ENCODE measurements at places on chromosomes 2 and 18.

DNA sequence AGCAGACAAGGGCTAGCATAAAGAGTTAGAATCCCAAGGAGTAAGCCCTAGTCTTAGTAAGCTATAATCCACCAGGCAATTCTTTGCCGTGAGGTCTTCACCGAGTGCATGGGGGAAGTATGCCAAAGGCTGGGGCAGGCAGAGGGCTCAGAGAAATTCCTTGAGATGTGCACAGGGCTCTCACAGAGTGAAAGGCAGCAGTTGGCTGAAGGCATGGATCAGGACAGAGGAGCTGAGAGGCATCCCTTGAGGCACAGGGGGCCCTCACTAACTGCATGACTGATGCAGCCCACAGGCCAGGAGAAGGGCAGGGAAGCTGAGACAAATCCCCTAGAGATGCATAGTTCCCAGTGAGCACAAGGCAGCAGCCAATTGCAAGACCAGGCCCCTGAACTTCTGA lies 34.1 kb downstream of the PTH2R start:
- DNase-seq: no peak

DNA sequence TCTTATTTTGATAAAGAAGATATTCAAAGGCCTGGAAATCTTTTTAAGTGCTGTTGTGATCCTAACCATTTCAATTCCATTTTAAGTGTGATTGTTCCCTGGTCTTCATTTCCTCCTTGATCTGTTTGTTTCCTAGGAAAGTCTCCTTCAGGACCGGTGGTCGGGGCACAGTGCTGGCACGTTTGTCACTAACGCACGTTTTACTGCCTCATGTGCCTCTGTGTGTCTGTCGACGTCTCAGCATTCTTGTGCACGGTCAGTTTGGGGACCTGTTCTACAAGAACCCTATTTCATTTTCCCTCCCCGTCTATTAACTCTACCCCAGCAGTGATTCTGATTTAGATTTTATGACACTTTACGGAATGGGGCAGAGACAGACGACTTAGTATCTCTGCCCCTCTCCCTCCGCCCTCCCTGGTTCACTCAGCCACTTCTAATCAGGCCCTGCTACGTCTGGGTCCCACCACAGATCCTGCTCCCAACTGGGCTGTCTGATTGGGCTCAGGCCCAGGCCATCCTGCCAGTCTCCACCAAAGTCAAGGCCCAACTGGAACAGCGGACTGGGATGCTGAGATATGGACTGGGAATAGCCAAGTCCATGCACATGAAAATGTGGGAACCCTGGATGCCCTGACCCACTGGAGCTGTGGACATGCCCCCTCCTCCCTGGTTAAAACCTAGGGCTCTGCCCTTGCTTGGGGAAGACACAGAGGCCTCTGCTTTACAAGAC lies 95.6 kb downstream of the TWIST2 start:
- no peak for DNase-seq

- no peak for DNase-seq
Observed at GRCh38 chr18:37667836-37668235, 102.2 kb upstream of the CELF4 start.

GRCh38 chr18:3463051-3463450 lies 13.1 kb downstream of the TGIF1 start:
- DNase-seq: no peak

- no peak for DNase-seq
Observed at GRCh38 chr18:78908462-78909260, 71.0 kb upstream of the SALL3 start.

DNA sequence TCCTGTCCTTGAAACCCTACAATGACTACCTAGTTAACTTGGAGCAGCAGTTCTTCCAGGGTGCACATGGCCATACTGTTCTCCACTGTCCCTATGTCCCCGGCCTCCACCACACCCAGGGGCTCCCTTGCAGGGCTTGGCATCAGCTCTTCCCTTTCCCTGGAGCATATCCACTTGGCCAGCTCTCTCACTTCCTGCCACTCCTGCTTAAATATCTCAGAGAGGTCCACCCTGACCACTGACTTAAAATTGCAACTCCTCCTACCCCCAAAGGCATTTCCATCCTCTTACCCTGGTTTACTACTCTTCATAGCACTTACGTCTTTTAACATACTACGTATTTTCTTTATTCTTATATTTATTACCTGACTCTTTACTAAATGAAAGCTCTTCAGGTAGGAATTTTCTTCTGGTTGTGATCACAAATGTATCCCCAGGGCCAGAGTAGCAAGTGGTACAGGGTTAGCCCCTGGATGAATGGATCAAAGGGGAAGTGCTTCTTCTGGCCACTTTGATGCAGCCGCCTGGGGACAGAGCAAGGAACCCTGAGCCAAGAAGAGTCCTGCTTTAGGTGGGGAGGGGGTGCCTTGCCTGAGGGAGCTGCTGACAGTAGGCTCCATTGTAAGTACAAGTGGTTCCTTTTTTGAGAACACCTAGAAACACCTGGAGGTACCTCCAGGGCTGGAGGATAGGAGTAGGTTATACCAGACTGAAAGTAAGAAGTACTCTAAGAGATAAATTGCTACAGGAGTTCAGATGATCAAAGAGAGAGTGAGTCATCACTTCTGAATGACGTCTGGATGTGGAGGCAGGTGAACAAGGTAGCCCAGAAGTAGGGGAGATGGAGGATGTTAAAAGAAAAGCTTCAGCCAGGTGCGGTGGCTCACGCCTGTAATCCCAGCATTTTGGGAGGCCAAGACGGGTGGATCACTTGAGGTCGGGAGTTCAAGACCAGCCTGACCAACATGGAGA lies 82.2 kb downstream of the SOCS6 start:
- DNase-seq: no peak

- no peak for DNase-seq
Observed at GRCh38 chr2:137892739-137893138, 71.5 kb upstream of the HNMT start.

DNA sequence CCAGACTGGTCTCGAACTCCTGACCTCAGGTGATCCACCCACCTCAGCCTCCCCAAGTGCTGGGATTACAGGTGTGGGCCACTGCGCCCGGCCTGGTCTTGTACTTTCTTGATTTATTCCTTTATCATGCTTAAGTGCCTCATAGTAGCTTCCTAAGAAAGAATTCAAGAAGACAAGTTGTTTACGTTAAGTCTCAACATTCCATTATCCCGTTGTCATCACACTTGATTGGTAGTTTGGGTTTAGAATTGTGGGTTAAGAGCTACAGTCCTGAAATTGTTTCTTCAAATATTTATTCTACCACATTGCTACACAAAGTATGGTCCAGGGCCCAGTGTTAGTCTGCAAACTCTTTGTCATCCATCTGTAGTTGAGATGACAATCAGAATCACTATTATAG lies 194.0 kb downstream of the VWC2L start:
- no peak for DNase-seq

DNA sequence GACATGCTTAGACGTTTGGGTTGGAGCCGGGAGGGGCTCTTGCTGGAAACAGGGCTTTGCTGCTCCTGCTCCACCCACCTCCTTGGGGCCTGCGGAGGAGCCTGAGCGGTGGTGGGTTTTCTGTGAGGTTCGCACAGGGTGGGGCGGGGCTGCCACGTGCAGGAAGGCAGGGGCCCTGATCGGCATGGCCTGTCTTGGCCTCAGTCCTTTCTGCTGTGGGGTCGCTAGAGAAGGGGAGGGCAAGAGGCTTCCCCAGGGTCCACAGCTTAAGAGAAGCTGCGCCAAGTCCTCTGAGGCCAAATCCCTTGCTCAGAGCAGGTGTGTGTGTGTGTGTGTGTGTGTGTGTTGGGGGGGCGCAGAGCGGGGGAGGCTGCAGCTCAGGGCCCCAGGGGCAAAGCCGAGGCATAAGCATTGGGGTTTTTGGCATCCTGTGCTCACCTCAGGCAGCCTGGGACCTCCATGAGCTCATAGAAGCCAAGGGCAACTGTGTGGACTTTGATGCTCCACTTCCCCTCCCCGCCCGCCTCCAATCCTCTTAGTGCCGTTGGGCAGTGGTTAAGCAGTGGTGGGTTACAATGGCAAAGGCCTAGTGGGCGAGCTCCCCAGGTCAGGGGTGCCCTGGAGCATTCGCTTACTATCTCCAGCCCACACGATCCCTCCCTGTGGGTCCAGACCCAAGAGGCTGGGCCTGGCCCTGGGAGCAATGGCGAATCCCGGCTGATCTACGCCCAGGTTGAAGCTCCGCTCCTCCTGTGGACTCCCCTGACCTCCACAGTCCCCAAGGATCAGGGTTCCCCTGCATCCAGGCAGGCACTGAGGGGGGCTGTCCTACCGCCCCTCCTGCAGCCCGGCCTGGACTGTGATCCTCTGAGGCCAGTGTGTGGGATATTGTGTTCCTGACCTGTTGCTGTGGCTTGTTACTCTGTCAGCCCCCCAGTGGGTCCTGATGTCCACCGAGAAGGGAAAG lies 28.9 kb downstream of the TOGARAM2 start:
- DNase-seq: no peak

GRCh38 chr2:232322560-232323327 lies 55.8 kb upstream of the ALPP start:
- DNase-seq: no peak

- DNase-seq: no peak
Observed at GRCh38 chr2:48395658-48396057, 134.3 kb upstream of the STON1 start.

DNA sequence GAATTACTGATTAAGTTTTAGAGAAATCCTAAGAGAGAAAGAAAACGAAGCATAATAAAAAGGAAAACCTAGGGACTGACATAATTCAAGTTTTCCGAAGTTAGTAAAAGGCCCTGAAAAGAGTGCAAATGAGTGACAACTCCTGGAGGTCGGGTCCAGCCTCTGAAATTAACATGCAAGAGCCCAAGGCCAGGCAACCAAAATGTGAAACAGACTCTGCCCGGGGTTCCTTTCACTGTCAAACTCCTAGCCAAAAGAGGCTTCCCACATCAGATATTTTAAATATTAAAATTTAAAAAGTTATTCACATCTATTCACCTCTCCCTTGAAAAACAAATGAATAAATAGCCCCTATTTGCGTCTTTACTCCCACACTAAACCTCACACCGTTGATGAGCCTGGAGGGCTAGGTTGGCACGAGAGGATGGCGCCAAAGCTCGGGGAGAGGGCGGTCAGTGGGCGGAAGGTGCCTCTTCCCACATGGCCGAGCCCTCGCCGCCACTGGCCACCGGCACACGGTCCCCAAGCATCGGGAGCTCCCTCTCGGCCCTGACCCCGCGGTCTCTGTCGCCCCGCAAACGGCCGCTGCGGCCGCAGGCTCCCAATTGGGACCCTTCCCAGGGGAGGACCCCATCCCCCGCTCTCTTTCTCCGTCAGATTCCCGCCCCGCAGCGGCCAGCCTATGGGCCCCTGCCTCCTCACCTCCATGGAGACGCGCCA lies 630 bp downstream of the PPM1G start:
- DNase-seq: no peak

- no peak for DNase-seq
Observed at GRCh38 chr2:43609290-43609918, 13.6 kb upstream of the THADA start.

DNA sequence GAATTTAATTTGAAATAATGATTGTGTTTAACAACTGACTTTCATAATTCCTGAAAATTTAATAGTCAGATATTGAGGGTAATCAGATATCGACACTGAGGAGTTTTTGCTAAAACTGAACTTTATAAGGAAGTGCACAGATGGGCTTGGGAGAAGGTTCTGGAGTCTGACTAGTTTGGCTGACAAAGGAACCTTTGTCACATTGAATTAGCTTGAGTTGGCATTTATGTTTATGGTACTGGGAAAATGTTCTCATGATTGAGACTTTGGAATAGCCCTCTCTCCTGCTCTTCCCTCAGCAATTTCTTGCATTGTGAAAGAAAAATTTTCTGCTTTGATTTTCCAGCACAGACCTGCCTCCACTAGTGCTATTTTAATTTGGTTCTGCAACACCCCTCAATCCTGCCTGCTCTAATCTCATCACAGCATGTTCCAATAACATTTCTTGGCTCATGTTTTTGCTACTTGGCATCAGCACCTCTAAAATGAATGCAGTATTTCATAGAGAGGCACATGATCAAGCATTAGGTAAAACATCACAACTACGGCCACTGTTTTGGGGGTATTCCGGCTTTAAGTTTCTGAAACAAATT lies 133.9 kb upstream of the FSHR start:
- no peak for DNase-seq

- DNase-seq: no peak
Observed at GRCh38 chr2:110149330-110150220, 34.0 kb upstream of the MALL start.

DNA sequence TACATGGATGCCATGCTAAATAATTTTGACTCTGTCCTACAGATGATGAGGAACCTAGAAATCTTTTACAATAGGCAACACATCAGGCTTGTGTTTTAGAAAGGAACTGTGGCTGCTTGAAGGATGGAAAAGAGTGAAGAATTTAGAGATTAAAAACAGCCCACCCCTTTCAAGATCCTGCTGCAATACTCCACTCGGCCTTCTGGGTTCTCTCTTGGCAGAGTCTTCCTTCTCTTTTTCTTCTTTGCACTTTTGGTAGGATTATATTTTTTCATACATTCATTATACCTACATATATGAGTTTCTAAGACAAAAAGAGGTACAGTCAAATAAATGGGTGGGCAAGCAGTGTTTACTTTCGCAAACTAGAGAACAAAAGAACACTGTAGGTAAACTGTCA lies 474.3 kb downstream of the ERBB4 start:
- no peak for DNase-seq

DNA sequence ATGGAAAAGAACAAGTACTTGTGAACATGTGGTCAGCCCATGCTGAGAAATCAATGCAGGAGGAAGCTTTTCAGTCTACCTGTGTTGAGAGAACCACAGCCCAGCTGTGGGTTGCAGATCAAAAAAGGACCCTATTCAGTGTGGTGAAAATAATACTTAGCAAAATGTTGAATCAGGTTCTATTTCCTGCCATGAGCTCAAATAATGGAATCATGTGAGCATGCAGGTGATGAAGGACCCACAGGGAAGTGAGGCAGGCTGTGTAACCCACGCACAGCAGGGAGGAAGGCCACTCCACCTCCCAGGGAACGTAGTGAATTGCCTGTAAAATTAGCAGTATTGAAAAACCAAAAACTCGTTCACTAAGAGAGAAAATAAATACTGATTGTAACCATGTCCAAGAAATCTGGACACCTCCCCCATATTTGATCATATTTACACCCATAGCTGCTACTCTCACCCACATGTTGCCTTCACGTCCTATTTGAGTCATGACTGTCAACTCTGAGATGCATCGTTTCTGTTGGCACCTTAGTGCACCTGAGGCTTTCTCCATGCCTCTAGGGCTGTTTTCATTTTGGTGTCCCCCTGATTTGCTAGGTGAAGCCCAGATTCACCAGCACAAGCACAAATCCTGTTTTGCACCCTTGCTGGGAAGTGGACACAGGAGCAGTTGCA lies 20.5 kb upstream of the BCL2L11 start:
- no peak for DNase-seq

DNA sequence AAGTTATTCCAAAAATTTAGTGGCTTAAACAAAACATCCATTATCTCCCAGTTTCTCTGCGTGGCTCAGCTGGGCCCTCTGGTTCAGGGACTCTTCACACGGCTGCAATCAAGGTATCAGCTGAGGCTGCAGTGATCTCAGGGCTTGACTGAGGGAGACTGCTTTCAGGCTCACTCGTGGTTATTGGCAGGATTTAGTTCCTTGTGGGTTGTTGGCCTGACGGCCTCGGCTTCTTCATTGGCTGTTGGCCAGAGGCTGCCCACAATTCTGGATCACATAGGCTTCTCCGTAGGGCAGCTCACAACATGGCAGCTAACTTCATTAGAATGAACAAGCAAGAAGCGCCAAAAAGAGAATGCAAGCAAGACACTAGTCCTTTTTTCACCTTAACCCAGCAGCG lies 90.1 kb downstream of the ABI2 start:
- no peak for DNase-seq
